ENCODE measurements at places on chromosomes 12 and 14. TPM values are rescaled to one million over a fixed set of nuclear protein-coding genes. Genes with fewer than 3 reads are reported as not detected.

Gene SLC8A3
- total RNA-seq: under 0.01 TPM

Gene CISTR
- not detected for total RNA-seq

Gene RITA1
- total RNA-seq: 17.6 TPM

Gene SERPINA10
- not detected for total RNA-seq

Gene KRT83
- not detected for total RNA-seq

Gene HOXC12
- not detected for total RNA-seq

Gene PCED1B
- total RNA-seq: 0.51 TPM

Gene KRT3
- 0.13 TPM for total RNA-seq

Gene SIRT4
- 1.3 TPM for total RNA-seq

Gene OVCH1
- total RNA-seq: 0.26 TPM

DNA sequence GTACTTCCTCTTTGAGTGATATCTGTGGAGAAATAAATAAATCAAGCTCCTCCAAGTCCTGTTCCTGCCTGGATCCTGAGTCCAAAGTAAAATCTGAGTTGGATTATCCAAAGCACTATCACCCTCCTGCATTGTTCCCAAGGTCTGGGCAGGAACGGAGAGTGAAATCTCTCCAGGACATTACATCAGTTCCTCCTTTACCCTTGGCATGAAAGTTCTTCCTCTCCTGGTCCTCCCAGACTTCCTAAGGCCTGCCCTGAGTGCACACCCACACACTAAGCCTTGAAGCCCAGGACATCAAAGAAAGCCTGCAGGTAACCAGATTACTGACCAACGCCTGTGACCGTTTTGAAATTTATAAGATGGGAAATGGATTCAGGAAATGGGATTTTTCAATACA, 206.8 kb upstream of the BCL2L14 start:
- DNase-seq: no peak

DNA sequence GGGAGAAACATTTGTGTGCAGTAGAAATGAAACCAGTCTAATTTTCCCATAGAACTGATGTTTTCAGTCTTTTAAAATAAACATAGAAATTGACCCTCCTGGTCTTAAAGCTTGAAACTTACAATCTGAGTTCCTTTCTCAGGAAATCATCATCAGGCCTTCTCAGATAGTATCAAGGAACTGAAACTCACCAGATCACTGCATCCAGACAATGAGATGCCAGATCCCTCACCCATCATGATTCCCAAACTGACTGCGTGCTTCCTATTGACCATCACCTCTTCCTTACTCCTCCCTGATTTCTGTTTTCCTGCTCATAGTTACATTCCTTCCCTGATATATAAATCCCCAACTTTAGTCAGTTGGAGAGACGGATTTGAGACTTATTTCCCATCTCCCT, 195.0 kb upstream of the AMIGO2 start:
- no peak for DNase-seq

DNA sequence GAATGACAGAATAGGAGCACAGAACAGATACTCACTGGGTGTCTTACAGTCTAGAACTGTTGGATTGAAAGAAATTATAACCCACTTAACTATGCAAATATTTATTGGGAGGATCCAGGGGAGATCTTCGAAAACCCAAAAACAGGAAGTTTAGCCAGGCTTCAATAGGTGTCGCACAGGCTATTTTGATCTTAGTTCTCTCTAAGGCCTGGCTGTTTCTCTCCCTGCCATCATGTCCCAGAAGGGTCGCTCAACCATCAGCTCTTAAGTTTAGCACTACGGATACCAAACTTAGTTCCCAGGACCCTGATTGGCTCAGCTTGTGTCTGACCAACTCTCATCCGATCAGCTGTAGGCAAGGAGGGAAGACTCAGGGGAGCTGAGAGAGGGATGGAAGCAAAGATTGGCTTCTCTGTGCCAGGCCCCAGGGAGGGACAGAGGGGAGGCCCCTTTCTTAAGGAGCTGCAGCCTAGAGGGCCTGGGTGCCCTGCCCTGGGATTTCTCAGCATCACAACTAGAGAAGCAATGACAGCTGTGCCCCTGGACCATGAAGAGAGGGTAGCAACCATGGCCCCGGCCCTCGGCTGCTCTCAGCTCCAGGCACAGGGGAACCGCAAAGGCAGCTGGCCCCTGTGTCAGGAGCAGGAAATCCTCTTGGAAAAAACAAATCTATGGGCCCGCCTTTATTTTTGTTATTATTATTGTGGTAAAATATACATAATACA, 13.5 kb downstream of the PHETA1 start:
- no peak for DNase-seq

DNA sequence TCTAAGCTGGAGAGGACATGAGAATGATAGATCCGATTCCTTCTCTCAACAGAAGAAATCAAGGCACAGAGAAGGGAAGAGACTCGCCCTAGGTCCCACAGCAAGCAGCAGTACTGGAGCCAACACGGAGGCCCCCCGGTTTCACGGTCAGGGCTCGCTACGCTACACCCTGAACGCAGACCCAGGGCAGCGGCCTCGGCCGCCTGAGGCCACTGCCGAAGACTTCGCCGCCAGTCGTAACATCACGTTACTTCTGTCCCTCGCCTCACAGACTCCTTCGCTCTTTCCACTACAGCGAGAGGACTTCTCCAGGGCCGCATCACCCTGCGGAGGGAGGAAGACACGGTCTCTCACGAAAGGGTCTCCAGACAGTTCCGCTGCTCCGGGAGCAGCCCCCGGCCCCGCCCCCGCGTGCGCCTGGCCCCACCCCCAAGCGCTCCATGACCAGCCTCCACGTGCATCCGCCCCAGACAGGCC, 411 bp upstream of the DCAF4 start:
- DNase-seq: no peak

- DNase-seq: no peak
These were observed 249.9 kb downstream of the AEBP2 start for GRCh38 chr12:19689226-19689625.

GRCh38 chr12:45184147-45184963, 31.5 kb upstream of the ANO6 start:
- DNase-seq: no peak

GRCh38 chr14:101008631-101009336, 105.3 kb upstream of the RTL1 start:
- DNase-seq: no peak

DNA sequence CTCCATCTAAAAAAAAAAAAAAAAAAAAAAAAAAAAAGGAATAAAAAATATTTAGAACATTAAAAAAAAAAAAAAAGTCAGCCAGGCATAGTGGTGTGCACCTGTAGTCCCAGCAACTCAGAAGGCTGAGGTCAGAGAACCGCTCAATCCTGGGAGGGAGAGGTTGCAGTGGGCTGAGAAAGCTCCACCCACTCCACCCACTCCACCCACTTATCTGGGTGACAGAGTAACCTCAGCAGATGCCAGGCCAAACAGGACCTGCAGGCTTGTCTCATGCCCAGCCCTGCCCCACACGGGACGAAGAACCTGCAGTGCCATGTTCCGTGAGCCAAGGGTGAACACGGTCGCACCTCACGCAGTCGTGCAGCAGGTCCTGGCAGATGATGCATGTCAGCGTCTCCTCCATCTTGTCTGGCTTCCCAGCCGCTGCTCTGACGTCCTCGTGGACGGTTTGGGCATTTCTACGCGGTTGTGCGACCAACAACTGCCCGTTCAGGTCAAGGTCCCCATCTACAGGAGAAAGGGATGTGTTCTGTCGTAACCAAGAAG, 28.6 kb downstream of the CHFR start:
- peak; percentile 4 for DNase-seq

- no peak for DNase-seq
These were observed 175.7 kb upstream of the GSC start for GRCh38 chr14:94945615-94946014.

GRCh38 chr14:103110681-103111231, 12.5 kb upstream of the TNFAIP2 start:
- DNase-seq: no peak

DNA sequence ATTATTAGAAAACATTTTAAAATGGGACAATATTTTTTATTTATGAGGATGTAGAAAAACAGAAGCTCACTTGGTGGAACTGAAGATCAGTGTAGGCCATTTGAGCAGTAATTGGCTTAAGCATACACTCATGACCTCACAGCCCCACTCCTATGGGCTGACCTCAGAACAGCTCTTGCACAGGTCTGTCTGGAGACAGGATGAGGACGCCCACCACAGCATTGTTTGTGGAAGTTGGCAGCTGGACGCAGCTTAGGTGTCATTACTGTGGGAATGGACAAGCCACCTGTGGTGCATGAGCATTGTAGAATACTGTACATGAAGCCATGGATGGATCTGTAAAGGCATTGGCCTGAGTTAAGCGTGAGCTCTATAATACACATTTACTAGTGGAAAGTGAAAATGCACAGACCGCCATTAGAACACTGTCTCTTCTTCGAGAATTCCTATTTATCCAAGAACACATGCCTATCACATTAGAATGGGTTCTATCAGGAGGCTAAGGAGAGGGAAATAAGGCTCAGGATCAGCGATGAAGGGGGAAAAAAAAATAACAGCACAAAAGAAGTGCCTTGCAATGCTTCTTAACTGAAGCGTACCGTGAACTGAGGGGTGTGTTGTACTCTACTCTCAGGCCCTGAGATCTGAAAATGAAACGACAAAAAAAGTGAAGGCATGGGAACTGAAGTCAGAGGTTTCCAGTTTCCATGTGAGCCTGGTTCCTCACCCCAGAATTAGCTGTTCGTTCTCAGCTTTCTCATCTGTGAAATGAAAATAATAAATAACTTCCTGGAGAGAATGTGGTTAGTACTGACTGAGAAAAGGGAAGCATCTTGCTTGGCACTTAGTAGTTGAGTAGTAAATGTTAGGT, 33.6 kb downstream of the KCNA1 start:
- DNase-seq: no peak

DNA sequence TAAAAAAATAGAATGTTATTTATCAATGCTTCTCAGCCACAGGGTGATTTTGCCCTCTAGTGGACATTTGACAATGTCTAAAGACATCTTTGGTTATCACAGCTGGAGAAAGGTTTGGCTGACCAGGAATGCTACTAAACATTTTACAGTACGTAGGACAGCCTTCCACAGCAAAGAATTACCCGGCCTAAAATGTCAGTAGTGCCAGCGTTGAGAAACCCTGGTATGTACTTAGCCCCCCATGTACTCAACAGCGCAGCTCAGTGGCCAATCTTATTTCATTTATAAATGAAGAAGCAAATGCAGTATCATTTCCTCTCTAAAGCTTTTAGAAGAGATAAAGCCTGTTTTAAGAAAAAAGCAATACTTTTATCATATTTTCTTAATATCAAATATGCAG, 5.8 kb downstream of the MARK3 start:
- DNase-seq: peak; percentile 57

DNA sequence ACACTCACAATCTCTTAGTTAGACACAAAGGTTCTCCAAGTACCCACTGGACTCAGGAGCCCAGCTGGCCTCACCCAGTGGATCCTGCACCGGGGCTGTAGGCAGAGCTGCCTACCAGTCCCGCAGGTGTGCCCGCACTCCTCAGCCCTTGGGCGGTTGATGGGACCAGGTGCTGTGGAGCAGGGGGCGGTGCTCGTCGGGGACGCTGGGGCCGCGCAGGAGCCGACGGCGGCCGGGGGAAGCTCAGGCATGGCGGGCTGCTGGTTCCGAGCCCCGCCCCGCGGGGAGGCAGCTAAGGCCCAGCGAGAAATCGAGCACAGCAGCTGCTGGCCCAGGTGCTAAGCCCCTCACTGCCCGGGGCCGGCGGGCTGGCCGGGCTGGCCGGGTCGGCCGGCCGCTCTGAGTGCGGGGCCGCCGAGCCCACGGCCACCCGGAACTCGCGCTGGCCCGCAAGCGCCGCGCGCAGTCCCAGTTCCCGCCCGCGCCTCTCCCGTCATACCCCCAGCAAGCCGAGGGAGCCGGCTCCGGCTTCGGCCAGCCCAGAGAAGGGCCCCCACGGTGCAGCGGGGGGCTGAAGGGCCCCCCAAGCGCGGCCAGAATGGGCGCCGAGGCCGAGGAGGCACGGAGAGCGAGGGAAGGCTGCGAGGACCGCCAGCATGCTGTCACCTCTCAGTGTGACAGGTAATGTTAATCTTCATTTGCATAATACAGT, 506.8 kb downstream of the LRFN5 start:
- DNase-seq: no peak

DNA sequence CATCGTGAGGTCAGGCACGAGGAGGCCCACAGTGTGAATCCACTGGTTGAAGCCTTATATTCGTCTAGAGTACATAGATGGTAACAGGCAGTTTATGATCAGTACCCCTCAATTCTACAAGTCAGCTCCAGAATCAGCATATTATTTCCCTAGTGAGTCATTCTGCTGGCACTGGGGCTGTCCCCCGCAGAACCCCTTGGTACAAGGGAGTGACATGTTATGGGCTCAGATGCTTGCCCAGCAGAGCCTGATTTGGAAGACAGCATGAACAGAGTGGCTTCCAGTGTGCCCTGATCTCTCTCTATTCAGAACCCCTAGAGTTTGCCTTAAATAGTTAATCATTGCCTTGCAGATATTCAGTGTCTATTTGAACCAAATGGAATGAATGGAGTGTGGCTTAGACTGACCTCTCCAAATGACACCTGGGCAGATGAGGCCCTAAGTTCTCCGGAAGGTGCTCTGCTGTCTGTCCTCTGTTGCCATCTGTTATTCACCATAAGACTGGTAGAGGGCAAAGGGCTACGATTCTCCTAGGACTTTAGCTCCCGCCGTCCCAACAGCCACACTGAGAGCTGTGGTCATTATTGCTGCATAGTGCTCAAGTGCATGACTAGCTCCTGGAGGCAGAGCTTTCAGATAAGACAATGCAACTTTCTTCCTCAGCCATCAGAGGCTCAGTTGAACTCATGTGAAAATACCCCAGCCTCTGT, 41.1 kb downstream of the CACNA2D4 start:
- DNase-seq: no peak

DNA sequence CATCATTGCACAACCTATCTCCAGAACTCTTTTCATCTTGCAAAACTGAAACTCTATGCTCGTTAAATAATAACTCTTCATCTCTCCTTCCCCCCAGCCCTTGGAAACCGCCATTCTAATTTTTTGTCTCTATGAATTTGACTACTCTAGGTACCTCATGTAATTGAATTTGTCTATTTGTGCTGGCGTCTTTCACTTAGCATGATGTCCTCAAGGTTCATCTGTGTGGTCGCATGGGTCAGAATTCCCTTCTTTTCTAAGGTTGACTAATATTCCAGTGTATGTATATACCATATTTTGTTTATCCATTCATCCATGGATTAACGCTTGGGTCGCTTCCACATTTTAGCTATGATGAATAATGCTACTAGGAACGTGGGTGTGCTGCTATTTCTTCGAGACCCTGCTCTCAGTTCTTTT, 80.1 kb downstream of the PLXNC1 start:
- no peak for DNase-seq
